CD4-positive, alpha-beta T cell treated with Interleukin-17A for 1 hour (primary cell): ENCODE measurements at places on chromosomes 3 and 15.

GRCh38 chr3:73768524-73769308 is 144.0 kb upstream of the PDZRN3 start:
- DNase-seq = no peak

DNA sequence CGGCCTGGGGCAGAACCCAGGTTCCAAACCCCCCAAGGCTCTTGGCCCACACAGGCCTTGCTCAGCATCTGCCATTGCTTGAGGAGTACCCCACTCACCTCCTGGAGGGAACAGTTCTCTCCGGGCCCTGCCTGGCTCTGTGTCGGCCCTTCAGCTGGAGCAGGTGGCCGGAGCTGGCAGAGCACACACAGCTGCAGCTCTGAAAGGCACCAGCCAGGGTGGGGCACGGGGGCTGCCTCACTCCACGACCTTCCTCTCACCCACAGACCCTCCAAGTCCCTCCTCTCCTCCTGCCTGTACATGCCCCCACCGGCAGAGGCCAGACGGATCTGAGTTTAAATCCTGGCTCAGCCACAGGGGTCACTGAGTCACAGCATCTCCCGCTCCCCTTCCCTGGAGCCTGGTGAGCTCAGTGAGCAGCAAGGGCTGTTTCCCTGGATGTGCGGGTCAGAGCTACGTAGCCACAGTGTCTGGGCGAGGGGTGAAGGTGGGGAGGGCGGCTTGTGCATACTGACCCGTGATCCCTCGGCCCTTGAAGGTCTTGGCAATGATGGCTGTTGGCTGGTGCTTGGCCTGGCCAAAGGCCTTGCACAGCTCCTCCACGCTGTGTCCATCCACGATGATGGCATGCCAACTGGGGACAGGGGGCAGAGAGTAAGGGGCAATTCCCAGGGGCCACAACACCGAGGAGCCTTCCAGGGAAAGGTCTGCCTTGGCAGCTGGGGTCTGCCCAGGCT is 23.0 kb downstream of the TKT start:
- no peak for DNase-seq

DNA sequence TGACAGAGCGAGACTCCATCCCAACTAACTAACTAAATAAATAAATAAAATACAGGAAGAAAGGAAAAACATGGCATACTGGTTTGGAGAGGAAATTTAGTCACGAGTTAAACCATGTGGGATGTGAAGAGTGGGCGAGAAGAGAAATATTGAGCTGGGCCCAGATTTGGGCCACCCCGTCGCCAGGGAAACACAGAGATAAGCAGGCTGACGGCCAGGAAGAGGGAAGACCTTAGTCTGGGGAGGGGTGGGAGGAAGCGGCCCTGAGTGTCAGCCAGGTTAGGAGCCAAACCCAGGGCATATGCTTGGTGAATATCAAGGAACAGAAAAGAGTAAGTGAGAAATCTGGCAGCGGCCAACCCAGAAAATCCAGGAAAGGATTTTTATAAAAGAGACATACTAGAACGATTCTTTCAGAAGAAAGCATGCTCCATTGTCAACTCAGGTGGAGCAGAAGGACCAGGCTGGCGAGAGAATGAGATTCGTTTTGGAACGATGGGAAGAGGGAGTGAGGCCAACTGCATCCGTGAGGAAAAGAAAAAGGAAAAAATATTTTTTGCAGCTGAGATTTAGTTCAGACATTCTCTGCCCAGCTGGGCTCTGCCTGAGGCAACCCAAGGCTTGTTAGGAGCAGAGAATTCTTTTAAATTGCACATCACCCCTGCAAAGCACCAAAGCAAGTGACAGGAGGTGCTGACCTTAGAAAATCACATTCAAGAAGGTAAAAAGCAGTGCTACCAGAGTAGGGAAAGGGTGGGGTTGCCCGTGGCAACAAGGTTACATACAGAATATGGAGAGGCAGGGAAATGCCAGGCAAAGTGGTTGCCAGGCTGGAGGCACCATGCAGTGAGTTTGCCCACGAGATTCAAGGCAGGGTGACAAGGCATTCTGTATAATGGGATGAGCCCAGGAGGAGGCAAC is 59.3 kb upstream of the RAD18 start:
- DNase-seq = no peak

GRCh38 chr3:184227481-184227935 is 1.9 kb upstream of the VWA5B2 start:
- DNase-seq = peak; percentile 62

DNA sequence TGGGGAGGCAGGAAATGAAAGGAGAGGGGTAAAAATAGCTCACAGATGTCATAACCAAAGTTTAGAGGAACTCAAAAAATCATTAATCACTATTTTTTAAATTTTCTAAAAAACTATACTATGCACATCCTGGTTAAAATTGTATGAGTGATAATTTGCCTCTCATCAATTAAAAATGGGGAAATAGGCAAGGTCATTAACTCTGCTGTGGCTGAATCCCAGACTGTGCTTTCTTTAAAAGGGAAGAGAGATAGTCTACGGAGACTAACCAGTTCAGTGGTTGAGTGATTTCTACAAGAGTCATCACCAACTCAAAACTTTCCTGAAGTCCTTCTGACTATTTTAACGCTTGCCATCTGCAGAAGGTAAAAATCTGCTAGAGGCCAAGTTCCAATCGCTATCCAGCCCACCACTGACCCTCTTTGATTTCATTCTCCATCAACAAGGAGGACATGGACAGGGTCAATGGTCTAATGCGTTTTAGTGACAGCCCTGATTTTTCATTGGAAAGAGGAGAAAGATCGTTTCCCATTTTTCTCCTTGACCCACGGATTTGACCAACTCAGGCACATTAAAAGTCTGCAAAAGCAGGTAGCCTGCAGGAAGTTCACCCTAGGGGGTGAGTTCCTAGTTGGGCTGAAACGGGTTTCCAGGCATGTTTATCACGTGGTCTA is 850 bp downstream of the SUCLG2 start:
- peak; percentile 31 for DNase-seq

GRCh38 chr15:89776274-89777072 is at the start of gene MESP2:
Gene MESP2, plus strand, starts transcription at chr15:89776332. Its CDS starts 26 bp downstream, at chr15:89776358.
- DNase-seq = peak; percentile 44

GRCh38 chr3:15113471-15113870 is 14.5 kb upstream of the RBSN start:
- DNase-seq = no peak

DNA sequence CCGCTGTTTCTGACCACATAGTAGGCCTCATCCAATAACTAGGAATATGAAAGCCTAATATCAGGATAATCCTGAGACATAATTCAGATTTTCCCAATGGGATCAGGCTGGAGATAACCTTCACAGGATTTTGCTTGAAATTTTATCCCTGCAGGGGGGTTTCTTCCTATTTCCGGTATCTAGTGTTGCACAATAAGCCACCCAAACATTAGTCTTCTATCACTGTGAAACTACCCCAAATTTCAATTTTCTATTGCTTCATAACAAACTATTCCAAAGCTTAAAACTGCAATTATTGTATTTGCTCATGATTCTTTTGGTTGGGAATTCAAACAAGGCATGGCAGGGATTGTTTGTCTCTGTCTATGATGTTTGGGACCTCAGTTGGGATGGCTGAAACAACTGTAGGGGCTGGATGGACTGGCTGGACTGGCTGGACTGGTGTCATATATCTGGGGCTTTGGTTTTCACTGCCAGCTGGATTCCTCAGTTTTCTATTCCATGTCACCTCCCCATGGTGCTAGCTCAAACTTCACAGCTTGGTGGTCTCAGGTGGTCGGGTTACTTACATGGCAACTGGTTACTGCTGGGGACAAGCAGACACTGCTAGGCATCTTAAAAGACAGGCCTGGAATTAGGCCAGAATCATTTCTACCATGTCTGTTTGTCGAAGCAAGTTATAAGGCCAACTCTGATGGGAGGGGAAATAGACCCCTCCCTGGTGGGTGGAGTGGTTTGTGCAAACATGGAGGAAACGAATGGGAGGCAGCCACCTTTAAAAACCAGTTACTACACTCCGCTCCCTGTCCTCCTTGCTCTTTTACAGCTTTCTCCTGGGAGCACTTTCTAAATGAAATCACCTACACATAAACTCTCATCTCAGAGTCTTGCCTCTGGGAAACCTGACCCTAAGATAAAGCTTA is 88.2 kb upstream of the STT3B start:
- DNase-seq = no peak

GRCh38 chr3:51706021-51706485 is 815 bp upstream of the GRM2 start:
- no peak for DNase-seq

- peak; percentile 35 for DNase-seq
These were observed 357 bp upstream of the MAN2C1 start for GRCh38 chr15:75368689-75369239.

DNA sequence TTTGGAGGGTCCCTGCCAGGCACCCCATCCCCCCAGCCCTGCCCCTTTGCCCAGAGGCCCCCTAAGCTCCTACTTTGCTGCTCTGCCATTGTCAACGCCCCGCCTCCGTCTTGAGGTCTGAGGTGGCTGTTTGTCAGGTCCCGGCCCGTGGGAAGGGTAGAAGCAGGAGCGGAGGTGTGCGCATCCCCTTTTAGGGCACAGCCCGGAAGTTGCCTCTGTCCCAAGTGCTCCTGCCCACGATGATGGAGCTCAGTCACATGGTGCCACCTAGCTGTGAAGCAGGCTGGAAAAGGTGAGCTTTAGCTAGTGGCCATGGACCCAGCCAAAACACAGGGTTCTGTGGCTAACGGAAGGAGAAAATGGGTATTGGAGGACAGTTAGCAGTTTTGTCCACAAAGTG is 28.5 kb upstream of the LCTL start:
- no peak for DNase-seq

DNA sequence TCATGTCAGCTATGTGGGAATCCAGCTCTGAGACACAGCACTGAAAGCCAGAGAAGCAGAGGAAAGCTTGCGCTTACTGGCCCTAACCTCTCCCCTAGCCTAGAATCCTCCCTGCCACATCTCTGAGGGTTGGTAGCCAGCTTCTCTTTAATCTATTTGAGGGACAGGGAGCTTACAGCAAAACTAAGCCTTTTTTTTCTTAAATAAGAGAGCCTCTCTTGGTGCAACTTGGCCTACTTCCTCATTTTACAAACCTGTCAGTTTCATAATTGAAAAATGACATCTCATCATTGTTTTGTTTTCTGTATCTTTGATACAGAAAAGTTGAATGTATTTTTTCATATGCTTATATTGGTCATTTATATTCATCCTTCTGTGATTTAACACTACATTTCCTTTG is 193.9 kb downstream of the ZNF621 start:
- DNase-seq = peak; percentile 3

DNA sequence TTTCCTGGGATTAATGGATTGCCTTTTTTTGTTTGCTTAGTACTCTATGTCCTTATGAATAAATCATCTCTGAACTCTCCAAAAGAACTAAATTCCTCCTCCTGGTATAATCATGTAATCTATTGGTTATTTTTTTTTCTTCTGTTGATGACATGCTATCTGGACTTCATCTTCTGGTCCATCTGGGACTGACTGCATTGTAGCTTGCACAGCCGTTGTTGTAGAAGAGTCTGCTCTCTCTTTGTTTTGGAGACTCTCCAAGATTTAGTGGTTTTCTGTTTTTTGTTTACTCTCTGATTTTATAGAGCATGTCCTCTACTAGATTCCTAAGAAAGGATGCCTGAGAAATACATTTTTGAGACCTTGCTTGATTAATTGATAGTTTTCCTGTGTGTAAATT is 19.1 kb downstream of the IREB2 start:
- DNase-seq = no peak

- DNase-seq = no peak
These were observed 40.3 kb upstream of the ZPLD1 start for GRCh38 chr3:102394517-102394916.

GRCh38 chr3:27290760-27291159 is 78.4 kb downstream of the NEK10 start:
- DNase-seq = no peak

DNA sequence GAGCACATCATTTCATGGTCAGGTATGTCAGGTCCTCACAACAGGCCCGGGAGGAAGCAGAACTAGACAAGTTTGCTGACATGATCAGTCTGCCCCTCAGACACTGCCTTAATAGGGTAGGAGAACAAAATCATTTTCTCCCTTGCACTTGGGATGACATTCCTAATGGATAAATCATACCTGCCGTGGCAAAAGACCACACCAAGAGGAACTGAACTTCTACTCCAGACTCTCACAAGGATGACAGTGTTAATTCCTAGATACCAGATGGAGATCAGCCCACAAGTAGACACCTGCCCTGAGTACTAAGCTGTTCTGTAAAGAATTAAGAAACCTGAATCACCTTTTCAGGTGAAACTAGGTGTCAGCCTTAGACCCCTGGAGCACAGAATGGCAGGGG is 19.5 kb downstream of the SIAH2 start:
- no peak for DNase-seq
